Stomach (tissue), 19 donors: ENCODE measurements at places on chromosomes 7 and 10. TPM values are rescaled to one million over a fixed set of nuclear protein-coding genes. Genes with fewer than 3 reads are reported as not detected.
A peak's percentile ranks its signal among the peaks of the same experiment; 100 is the strongest.

GRCh38 chr10:91614225-91614624 lies 18.6 kb downstream of the PPP1R3C start:
- no peaks in the 10 kb centered on the region for H3K27me3 ChIP-seq
- peaks cover 19% of the 10 kb centered on the region for H3K4me1 ChIP-seq
- peak overlapping the region; percentile 45 for H3K27ac ChIP-seq
- H3K4me3 ChIP-seq: no peak overlapping the region
- H3K36me3 ChIP-seq: no peaks in the 10 kb centered on the region

DNA sequence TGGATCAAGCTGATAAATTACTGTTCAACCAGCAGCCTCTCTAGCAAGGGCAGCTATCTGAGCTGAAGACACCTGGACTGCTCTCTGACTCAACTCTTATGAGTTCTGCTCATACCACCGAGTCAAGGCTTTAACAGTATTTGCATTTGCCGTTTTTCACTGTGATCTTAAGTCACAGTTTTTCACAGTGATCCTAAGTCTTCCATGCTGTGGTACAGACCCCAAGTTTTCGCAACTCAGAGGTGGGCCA lies 31.3 kb downstream of the PIP4K2A start:
- peaks cover 57% of the 10 kb centered on the region for H3K4me1 ChIP-seq
- no peak overlapping the region for H3K4me3 ChIP-seq
- H3K27me3 ChIP-seq: no peaks in the 10 kb centered on the region
- DNase-seq: no peak
- H3K36me3 ChIP-seq: no peaks in the 10 kb centered on the region
- H3K27ac ChIP-seq: peak overlapping the region; percentile 63

DNA sequence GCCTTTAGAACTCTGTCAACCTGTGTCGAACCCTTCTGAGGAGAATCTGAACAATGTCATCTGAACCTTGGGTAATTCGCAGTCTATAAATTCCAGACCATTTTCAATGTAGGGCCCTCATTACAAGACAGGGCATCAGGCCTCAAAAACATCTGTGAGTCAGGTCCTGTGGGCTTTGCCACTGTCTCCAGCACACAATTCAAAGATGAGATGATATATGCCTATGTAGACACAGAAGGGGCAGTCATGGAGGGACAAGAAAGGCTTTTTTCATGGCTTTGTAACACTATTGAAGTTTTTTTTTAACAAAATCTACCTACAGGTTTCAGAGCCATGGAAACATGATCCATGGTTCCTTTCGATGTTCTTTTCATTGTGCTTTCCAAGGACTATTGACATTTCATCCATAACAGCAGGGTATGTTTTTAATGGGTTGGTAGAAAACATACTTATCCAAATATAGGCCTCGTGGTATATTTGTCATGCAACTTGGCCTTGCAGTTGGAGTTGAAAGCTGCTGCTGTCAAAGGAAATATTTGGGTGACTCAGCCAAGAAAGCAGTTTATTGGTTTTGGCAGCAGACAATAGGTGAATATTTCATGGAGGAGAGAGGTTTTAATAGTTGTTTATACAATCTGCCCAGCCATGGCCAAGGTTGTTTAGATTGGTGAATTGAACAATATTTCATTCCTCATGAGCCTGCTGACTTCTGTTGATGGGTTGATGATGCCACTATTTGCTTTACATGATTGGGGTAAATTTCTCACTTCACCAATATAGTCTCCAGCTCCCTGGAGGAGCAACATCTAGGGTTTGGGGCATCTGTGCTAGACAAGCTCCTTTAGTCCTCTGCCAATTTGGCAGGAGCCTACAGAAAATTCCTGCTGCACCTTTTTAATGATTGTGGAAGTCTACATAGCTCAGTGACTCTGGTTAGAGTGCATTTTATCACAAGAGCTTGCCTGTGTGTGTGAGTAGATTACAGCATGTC lies 158.4 kb upstream of the TMEM72 start:
- H3K27me3 ChIP-seq: no peaks in the 10 kb centered on the region
- peaks cover 5% of the 10 kb centered on the region for H3K4me1 ChIP-seq
- no peak for DNase-seq

The CLDN3 gene
- 1.8 TPM for total RNA-seq

The NPFFR1 gene
- total RNA-seq: not detected

DNA sequence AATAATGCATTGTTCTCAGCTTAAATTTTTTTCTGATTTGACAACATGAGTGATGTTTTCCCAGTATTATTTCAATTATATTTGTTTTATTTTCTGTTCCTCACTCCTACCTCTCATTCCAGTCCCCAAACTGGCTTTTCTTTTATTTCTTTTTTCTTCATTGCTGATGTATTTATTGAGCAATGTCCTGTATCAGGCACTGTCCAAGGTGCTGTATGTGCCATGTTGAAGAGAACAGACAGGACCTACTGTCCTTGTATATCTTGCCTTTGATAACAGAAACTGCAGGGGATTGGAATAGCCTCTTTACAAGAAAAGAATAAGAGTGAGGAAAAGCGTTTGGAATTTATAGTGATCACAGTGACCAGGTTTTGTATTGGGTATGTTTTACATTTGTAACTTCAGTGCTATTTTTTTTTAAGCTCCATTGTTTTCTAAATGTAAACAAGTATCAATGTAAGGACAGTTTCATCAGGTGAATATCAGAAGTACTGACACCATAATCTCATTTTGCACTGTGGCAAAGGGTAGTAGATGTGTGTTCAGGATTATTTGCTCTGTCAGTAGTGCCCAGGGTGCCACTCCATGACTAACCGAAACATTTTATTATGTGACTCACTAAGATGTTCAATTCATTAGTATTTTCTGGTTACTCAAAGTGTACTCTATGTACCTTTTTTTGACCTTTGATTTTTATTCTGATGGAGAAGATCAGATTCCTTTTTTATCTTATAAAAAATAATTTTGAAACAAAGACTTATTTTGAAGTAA lies 15.6 kb upstream of the CLDN12 start:
- no peak for DNase-seq
- no peak overlapping the region for H3K4me3 ChIP-seq
- H3K4me1 ChIP-seq: no peaks in the 10 kb centered on the region
- H3K27ac ChIP-seq: no peak overlapping the region
- H3K36me3 ChIP-seq: peaks cover 42% of the 10 kb centered on the region

The TECPR1 gene
- 32.6 TPM for total RNA-seq

The AKR1B15 gene
- total RNA-seq: not detected

DNA sequence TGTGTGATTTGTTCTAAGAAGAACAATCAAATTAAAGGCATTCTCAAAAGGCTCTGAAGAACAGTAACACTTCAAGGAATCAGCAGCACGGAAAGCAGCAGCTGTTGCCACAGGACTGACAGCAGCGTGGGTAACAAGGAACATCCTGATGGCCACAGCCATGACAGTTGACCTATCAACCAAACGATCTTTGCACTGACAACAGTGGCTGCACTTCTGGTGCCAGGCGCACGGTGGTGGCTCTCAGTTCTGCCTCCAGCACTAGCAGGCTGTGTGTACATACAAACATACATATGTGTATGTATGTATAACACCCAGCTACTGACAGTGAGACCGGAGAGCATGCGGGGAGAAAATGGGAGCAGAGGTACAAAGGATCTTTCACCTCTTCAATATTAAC lies 114.1 kb downstream of the ZFAND4 start:
- no peaks in the 10 kb centered on the region for H3K27me3 ChIP-seq
- peaks cover 4% of the 10 kb centered on the region for H3K4me1 ChIP-seq
- H3K36me3 ChIP-seq: peaks cover 4% of the 10 kb centered on the region
- no peak overlapping the region for H3K27ac ChIP-seq
- no peak for DNase-seq
- H3K4me3 ChIP-seq: no peak overlapping the region

DNA sequence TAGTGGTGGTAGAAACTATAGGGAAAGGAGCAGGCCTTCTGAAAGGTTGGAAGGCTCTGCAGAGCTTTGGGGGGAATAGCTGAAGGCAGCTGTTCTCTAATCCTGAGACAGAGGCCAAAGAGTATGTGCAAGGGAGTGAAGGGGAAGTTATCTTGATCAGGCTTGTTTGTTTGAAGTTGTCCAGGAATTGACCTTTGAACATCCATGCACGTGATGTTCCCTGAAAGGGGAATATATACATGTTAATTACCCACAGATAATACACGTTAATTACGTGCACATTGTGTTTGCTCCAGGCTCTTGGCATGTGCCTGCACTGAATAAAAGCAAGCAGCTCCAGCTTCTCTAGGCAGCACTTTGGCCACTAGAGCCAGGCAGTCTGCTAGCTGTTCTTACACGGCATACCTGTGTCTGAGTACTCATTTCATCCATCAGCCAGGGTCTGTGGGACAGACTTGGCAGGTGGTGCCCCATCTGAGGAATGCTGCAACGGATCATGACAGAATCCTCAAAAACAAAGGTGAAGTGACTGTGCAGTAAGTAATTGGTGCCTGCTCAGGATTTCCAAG lies 18.0 kb upstream of the STARD3NL start:
- H3K36me3 ChIP-seq: no peaks in the 10 kb centered on the region
- H3K27ac ChIP-seq: no peak overlapping the region
- DNase-seq: no peak
- H3K4me1 ChIP-seq: no peaks in the 10 kb centered on the region
- no peak overlapping the region for H3K4me3 ChIP-seq

- H3K4me3 ChIP-seq: no peak overlapping the region
- DNase-seq: peak; percentile 82
- H3K27ac ChIP-seq: peak overlapping the region; percentile 59
- no peaks in the 10 kb centered on the region for H3K36me3 ChIP-seq
- H3K27me3 ChIP-seq: no peaks in the 10 kb centered on the region
Measured at GRCh38 chr7:158849768-158850544, 6.4 kb upstream of the DYNC2I1 start.

- H3K27me3 ChIP-seq: no peaks in the 10 kb centered on the region
- no peaks in the 10 kb centered on the region for H3K36me3 ChIP-seq
- H3K4me1 ChIP-seq: no peaks in the 10 kb centered on the region
- peak; percentile 83 for DNase-seq
Measured at GRCh38 chr7:22452142-22452959, 47.6 kb downstream of the STEAP1B start.

The NME8 gene
- not detected for total RNA-seq

The OR2A1 gene
- not detected for total RNA-seq

The LOXL4 gene
- 23.7 TPM for total RNA-seq

DNA sequence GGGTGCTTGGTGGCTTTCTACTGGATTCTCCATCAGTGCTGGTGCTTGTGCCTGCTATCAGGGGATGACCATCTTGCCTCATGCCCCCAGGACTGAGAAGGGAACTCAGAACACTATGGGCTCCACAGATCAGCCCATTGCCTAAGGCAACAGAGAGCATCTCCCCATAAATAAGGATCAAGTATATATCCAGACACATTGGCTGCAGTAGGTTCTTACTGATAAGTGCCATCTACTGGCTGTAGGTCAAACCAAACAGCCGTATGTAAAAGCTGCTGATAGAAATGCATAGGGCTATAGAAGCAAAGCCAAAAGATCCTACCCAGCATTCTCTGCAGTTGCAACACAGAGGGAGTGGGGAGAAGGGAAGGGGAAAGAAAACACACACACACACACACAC lies 153.7 kb downstream of the CDK14 start:
- no peaks in the 10 kb centered on the region for H3K27me3 ChIP-seq
- no peak overlapping the region for H3K4me3 ChIP-seq

The MKRN1 gene
- total RNA-seq: 36.2 TPM

DNA sequence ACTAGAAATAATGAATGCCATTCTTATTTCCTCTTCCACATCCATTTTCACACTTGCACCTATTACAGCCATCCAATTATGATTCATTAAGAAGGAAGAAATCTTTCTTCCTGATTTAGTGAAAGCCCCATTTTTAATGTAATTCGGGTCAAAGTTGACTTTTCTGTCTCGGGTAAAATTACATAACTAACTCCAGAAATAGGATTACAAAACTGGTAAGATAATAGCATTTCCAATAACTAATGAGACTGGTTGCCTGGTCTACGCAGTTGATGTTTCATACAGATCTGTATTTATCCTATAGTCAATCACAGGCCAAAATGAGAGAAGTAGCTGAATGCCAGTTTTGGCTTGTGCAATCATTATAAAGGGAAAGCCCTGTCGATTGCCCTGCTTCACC lies 651.5 kb upstream of the NRP1 start:
- H3K27ac ChIP-seq: no peak overlapping the region
- no peaks in the 10 kb centered on the region for H3K4me1 ChIP-seq
- H3K36me3 ChIP-seq: no peaks in the 10 kb centered on the region
- H3K4me3 ChIP-seq: no peak overlapping the region
- H3K27me3 ChIP-seq: no peaks in the 10 kb centered on the region
- no peak for DNase-seq

The PGAM2 gene
- not detected for total RNA-seq

GRCh38 chr10:76939933-76940468 lies 697.6 kb downstream of the KCNMA1 start:
- no peak overlapping the region for H3K4me3 ChIP-seq
- H3K4me1 ChIP-seq: no peaks in the 10 kb centered on the region
- H3K36me3 ChIP-seq: no peaks in the 10 kb centered on the region
- DNase-seq: no peak
- H3K27ac ChIP-seq: no peak overlapping the region

DNA sequence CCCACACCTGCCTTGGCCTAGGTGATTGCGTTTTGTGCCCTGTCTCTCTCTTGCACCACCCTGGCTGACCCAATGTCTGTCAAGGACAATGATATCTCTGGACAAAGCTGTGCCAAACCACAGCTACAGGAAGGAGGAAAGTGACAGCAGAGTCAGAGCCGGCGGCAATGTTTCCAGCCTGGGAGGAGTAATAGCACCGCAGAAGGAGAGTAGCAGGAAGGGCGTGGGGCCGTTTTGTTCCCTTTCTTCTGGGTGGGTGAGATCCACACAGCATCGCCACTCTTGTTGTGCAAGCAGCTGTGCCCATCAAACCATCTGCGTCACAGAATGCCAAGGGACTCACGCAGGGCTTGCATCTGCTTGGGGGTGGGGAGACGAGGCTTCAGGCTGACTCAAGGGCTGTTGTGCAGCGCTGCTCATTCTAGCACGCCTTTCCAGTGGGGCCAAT lies 341.6 kb upstream of the AUTS2 start:
- H3K4me3 ChIP-seq: no peak overlapping the region
- no peaks in the 10 kb centered on the region for H3K4me1 ChIP-seq
- peak; percentile 49 for DNase-seq
- H3K27me3 ChIP-seq: no peaks in the 10 kb centered on the region

The SCIN gene
- total RNA-seq: 36.5 TPM
